ENCODE measurements at places on chromosomes 2 and 18. TPM values are rescaled to one million over a fixed set of nuclear protein-coding genes. Genes with fewer than 3 reads are reported as not detected.
A peak's percentile ranks its signal among the peaks of the same experiment; 100 is the strongest.

DNA sequence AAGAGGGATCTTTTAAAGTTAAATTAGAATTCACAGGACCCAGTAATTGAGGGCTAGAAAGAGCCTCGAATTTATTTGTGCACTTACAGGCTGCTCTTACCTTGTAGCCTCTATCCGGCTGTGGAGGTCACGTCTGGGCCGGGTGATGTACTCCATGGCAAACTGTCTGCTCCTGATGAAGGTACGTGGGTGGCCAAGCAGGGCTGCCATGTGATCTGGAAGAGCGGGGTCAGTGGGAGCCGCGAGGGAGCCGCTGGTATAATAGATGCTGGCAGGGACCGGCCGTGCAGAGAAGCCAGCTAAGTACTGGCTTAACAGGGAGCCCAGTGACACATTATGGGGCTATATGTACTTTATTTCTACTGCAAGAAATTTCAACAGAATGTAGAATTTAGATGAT is 59.2 kb downstream of the ADI1 start:
- DNase-seq, result no peak

DNA sequence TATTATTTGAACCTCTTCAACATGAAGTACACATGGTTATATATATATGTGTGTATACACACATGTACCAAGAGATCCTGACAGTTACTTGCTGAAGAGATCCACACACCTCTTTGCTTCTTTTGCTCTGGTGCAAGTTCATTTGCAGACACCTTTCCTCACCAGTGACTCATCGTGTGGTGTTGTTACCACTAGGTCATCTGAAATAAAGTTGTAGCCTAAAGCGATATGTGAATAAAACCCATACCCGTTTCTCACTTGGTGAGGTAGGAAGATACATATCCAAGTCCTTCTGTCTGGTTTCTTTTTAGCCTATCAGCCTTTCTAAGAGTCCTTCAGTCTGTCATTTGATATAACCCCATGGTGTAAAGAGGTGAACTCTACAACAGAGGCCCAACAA is 379.4 kb upstream of the RAB12 start:
- DNase-seq, result peak; percentile 71

- no peak for DNase-seq
These were observed 298.8 kb downstream of the FIGN start for GRCh38 chr2:163436963-163437362.

GRCh38 chr2:7071916-7072556 is 154.8 kb downstream of the RNF144A start:
- no peak for DNase-seq

DNA sequence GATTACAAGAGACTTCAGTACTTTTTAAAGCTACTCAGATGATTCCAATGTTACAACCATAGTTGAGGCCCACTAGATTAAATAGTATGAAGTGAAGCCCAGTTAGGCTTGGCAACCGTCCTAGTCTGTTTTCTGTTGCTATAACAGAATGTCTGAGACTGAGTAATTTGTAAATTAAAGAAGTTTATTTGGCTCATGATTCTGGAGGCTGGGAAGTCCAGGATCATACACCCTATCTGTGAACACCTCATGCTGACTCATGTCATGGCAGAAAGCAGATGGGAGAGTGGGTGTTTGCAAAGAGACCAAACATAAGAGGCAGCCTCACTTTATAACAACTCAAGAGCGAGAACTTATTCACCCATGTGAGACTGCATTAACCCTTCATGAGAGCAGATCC is 63.1 kb downstream of the CCDC150 start:
- no peak for DNase-seq

The KCNG3 gene
- total RNA-seq, result 2.4 TPM

The KATNAL2 gene
- 2.0 TPM for total RNA-seq

The LAPTM4A gene
- 62.7 TPM for total RNA-seq

Measured in PC-3 (cell line).